ENCODE measurements at places on chromosomes 11 and 22.

GRCh38 chr11:132475026-132475425 is 1057.3 kb downstream of the OPCML start:
- no peak for DNase-seq

- no peak for DNase-seq
Observed at GRCh38 chr11:69183613-69184012, 27.9 kb downstream of the SMIM38 start.

DNA sequence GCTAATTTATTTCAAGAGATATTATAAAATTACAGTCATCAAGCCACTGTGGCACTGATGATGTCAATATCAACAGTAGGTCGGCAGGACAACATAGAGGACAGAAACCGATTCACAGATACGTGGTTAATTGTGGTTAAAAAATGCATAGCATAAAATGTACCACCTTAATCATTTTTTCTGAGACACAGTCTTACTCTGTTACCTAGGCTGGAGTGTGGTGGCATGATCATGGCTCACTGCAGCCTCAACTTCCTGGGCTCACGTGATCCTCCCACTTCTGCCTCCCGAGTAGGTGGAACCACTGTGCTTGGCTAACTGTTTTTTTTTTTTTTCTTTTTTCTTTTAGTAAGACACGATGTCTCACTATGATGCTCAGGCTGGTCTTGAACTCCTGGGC is 21.0 kb upstream of the TOLLIP start:
- DNase-seq: no peak

GRCh38 chr22:25898707-25899365 is 156.8 kb downstream of the MYO18B start:
- DNase-seq: no peak

GRCh38 chr11:99630629-99631028 is 609.9 kb downstream of the CNTN5 start:
- DNase-seq: no peak

GRCh38 chr11:92329137-92329536 is 104.5 kb downstream of the FAT3 start:
- DNase-seq: no peak

DNA sequence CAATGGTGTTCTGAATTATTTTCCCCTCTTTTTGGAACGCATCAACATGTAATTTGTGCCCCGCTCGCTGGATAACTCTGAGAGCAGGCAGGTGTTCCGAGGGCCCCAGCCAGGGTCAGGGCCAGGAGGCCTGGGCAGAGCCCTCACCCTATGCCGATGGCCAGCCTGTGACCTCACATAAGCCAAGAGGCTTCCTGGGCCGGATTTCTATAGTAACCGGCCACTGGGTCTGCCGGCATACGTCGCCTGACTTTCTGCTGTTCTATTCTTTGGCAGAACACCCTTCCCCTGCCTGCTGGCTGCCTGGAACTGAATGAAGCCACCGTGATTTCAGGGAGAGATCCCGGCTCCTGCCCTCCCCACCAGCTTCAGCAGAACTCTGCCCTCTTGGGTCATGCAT is 375.2 kb downstream of the SHANK2 start:
- no peak for DNase-seq

GRCh38 chr11:1878137-1879031 is 13.3 kb downstream of the PRR33 start:
- DNase-seq: no peak

DNA sequence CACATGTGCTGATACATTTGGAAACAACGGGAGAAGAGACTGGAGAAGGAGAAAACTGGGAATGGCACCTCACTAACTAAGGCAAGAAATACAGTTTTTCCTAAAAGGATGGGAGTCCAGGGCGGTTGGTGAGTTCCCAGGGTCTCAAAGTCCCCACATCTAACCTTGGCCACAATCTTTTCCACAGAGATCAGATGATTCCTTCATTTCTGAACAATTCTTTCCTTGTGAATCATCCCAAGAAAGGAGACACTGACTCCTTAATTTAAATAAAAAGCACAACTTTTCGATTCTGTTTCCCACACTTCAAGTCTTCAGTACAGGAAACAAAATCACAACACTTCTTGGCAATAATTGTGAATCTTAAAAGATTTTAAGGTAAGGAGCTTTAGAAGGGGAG is 384.7 kb downstream of the DCDC1 start:
- DNase-seq: no peak

DNA sequence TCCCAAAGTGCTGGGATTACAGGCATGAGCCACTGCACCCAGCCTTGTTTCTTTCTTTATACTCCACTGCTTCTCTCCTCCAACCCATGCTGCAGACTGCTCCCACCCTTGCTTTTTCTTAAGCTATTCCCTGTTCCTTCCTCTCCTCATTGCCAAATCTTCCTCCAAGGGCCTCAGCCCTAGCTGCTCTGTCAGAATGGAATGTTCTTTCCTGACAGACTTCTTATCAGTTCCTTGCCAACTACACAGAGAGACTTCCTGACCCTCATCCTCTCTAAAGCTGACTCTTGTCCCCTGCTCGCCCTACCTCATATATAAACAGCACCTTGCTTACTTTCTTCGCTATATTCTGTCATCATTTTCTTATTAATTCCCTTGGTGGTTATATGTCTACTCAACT is 16.9 kb upstream of the PIK3C2A start:
- no peak for DNase-seq

- DNase-seq: peak; percentile 75
Observed at GRCh38 chr11:102733232-102733875, 8.6 kb upstream of the MMP8 start.

GRCh38 chr22:37609240-37610152 is 862 bp downstream of the GGA1 start:
- no peak for DNase-seq

DNA sequence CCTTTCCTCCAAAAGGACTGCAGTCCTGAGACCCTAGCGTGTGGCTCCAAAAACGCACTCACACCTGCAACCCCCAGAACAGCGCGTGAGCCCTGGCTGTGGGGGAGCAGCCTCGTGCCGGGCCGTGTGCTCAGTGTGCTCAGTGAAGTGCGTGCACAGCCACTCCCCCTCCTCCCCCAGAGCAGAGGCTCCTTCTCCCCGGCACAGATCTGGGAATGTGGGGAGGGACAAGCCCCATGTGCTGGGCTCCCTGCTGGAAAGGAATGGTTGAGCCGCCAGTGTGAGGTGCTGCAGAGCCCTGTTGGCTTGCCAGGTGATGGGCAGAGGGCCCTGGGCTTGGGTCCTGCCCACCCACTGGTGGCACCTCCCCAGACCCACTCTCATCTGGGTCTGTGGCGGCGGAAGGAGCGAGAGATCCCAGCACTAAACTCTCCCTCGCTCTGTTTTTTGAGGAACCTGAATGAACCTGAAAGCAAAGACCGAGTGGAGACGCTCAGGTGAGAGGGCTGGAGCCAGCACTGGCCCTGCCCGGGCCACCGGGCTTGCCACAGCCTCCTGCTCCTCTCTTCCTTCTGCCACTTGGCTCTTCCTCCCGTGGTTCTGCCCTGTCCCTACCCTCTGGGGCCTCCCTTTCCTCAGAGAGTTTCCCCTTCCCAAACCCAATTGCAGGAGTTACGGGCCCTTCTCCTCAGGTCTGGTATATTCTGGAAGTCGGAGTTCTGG is 9.0 kb downstream of the RCOR2 start:
- no peak for DNase-seq

DNA sequence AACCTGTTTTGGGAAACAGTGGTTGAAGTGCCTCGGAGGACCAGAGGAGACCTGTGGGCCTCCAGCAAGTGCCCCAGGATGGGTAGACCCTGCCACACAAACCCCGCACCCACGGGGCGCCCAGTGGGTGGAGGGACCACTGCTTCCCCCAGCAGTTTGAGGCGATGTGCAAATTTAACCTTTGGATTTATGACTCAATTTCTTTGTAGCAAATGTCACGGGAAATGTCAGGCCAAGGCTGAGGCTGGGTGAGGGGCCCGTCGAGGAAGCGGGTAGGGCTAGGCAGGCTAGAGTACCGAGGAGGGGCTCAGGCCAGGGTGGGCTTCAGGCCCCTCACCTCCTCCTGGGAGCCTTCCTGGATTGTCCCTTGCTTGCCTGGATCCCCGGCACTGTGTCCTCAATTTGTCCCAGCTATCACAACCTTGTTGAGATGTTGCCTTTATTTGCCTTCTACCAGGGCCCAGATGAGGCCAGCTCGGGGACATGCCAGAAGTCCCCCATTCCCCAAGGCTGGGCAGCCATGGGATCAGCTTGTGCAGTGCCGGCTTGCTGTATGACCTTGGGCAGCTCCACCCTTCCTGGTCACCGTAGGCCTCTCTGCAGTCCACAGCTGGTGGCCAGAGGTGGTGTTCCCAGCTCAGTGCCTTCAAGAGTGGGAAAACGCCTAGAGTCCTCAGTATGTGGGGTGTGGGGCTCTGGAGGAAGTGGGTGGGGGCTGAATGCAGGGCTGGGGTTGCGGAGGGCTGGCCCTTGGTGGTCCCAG is 39.5 kb upstream of the PRODH start:
- DNase-seq: no peak

DNA sequence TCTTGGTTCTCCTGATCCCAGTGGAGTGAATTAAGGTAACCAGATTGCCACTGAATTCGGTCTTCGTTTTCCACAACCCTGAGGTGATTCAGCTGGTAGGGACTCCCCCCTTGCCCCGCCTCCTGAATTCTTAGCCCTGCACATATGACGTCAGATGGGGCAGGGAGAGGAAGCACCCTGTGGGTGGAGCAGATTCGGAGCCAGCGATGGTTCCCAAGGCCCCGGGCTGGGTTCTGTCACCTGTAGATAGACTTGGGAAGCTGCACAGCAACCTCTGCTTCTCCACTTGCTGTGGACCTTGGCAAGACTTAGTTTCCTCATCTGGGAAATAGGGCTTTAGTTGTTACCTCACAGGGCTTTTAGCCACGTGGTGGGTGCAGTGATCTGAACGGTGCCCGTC is 67.8 kb downstream of the CTTN start:
- no peak for DNase-seq

- peak; percentile 47 for DNase-seq
Observed at GRCh38 chr11:73950869-73951710, at the start of gene DNAJB13. Gene DNAJB13, plus strand, starts transcription at chr11:73951026. Its CDS starts 44 bp downstream, at chr11:73951070.

DNA sequence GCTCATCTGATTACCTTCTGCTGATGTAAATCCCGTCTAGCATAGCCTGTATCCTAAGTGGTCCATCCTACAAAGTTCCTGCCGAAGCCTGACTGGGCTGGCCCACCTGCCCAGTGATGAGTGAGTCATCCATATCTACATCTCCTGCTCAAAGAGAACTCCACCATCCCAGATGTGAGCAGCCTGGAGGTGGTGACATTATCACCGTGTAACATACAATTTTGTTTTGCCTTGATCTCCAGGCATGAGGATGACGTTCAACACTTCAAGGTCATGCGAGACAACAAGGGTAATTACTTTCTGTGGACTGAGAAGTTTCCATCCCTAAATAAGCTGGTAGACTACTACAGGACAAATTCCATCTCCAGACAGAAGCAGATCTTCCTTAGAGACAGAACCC is 5.6 kb downstream of the TMA7B start:
- DNase-seq: no peak

- DNase-seq: no peak
Observed at GRCh38 chr11:9379041-9379440, 5.4 kb upstream of the IPO7 start.

GRCh38 chr22:26887456-26887855 is 230.1 kb downstream of the MIAT start:
- no peak for DNase-seq

DNA sequence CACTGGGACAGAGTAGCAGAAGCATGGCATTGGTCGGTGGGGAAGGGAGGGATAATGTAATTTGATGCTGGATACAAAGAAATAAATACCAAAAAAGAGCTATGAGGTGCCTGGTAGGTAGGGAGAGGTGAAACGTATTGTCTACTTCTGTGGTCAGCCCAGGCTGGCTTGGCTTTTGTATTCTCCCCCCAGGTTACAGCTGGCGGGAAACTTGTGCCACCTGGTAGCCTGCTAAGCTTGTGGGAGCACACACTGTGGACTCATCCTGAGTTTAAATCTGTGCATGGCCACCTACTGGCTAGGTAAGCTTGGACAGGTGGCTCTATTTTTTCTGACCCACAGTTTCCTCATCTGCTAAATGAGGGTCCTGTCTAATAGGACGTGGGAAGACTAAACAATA is 165.2 kb upstream of the E2F8 start:
- DNase-seq: no peak

DNA sequence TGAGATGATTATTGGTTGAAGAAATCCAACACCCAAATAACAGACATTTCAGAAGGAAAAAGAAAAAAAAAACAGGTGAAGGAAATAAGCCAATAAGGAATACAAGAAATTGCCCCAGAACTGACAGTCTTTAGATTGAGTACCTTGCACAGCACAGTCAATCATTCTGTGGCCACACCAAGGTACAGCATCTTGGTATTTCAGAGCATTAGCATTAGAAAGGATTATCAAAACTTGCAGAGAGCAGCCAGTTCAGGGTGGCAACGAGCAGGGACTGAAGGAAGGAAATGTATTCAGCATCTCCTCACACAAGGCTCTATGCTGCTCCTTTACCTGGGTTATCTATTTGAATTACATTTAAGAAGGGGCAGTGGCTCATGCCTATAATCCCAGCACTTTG is 2.1 kb downstream of the ADA2 start:
- DNase-seq: no peak

DNA sequence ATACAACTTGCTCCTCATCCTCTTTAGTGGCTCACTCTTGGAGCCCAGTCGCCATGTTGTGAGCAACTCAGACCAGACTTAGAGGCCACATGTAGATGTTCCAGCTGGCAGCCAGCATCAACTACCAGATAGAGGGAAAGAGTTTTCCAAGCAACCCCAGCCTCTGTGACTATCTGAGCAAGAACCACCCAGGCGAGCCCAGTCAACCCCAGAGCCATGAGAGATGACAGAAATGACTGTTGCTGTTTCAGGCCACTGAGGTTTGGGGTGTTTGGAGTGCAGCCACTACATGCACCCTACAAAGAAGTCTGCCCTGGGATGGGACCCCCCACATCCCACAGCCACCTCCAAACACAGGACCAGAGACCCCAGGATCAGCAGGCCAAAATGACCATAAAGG is 24.8 kb upstream of the CLDN5 start:
- no peak for DNase-seq

DNA sequence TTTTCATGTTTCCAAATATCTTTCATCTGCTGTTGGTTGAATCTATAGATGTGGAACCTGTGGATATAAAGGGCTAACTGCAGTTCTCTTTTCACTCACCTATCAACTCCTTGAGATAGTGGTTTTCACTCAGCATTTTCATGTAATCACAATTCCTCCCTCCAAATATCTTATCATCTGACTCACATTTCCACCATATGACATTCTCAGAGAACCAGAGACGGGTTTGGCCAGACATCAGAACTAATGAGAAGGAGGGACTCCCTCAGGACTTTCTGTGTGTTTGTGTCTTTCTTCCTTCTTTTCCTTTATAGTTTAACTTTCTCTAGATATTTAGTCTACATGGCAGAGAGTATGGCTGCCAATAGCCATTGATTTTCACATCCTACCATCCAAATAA is 134.8 kb upstream of the DDI1 start:
- no peak for DNase-seq
